Activated naive CD8-positive, alpha-beta T cell treated with anti-CD3 and anti-CD28 coated beads for 36 hours (primary cell): ENCODE measurements at places on chromosomes 6 and 20.

- no peak for DNase-seq
Measured at GRCh38 chr20:33570743-33571142, 80.8 kb downstream of the CBFA2T2 start.

DNA sequence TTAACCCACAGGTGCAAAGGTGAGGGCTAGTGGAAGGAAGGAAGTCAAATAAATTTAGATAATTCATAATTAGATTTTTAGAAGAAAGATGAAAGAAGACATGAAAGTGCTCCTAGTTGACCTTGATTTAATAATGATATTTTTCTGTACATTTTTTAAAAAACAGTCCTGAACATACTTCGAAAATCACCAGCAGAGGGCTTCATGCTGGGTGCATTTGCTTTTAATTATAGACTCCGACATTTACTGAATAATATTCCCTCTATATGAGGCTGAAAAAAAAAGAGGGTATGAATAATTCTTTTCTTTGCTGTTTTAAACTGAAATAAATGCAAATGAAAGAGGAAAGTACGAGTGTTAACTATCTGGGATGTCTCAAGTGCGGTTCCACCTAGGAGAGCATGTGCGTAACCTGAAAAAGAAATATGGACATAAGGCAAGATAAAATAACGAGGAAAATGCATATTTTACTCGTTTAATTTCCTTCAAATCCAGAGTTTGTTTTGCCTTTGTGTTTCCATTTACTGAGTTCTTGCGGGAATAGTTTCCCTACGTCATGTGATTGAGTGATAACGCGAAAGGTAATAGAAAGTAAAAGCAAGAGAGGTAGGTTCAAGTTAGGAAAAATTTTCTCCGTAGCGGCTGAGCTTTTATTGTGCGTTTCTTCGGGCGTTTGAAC is 3.1 kb upstream of the TFAP2B start:
- DNase-seq, result no peak

GRCh38 chr20:50494428-50494827 is 15.8 kb upstream of the PTPN1 start:
- no peak for DNase-seq

DNA sequence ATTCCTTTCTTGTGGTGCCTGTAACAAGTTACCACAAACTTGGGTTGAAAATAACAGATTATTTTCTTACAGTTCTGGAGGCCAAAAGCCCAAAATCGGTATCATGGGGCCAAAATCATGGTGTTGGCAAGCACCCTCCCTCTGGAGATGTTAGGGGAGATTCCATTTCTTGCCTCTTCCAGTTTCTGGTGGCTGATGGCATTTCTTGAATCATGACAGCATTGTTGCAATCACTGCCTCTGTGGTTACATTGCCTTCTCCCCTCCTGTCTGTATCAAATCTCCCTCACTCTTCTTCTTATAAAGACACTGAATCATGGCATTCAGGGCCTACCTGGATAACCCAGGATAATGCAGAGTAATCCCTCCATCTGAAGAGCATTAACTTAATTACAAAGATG is 17.9 kb upstream of the TENT5A start:
- DNase-seq, result no peak

- no peak for DNase-seq
Measured at GRCh38 chr6:145278163-145278807, 457.0 kb downstream of the EPM2A start.

GRCh38 chr20:47531458-47531857 is 29.8 kb downstream of the NCOA3 start:
- DNase-seq, result no peak

DNA sequence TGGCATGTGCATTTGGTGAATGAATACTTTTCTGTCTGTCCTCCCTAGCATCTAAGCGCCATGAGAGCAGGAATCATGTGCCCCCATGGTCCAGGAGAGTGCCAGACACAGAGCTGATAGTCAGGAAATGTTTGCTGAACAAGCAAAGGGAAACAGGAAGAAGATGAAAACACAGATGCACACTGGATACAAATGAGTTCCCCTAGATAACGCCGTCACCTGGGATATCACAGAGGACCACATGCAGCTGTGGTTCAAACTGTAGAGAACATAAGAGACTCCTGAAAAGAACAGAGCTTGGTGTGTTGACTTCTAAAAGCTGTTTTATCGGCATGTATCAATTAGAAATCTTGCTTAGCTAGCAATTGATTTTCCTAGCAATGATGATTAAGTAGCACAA is 293.7 kb downstream of the BTBD3 start:
- no peak for DNase-seq

GRCh38 chr6:130019326-130020072 is 1.1 kb downstream of the L3MBTL3 start:
- peak; percentile 43 for DNase-seq

- no peak for DNase-seq
Measured at GRCh38 chr20:478949-479429, 16.7 kb upstream of the TBC1D20 start.
